ENCODE measurements at places on chromosomes 11 and 22.

GRCh38 chr11:132332521-132332920 is 962.1 kb downstream of the NTM start:
- DNase-seq = no peak

DNA sequence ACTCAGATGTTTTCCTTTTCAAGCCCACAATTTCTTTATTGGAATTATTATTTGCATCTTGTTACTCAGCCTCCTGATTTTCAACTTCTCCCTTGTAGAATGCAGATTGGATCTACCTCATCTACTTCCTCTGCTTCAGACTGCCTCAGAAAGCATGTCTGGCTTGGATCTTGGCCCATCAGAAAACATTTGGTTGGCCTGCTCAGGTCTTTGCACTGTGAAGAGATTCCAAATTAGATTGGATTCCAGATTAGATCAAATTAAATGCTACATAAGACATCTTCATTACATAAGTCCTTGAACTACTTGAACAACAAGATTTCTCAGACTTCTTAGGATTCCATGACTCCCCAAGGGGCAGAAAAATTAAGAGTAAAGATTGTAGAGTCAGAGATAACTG is 358.0 kb downstream of the DLG2 start:
- no peak for DNase-seq

DNA sequence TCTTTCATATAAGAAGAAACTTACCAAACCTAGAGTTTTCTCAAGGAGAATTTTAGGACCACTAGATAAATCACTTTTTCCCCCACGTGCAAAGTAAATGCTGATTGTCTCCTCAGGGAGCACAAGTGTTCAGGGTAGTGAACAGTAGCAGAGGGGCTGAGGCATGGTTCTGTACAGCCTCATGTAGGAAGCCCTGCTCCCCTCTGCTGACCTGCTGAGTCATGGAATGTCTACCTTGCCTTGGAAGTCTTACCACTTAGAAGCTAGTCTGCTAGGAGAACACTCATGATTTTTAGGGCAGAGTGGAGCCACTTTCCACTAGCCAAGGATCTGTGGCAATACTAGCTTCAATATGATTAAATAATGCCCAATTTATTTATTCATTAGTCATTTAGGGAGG is 2120.6 kb upstream of the RAG2 start:
- DNase-seq = no peak

- DNase-seq = no peak
Measured at GRCh38 chr22:39129081-39129480, 23.4 kb downstream of the CBX7 start.

GRCh38 chr22:48444320-48445112 is 1383.2 kb downstream of the BRD1 start:
- no peak for DNase-seq

DNA sequence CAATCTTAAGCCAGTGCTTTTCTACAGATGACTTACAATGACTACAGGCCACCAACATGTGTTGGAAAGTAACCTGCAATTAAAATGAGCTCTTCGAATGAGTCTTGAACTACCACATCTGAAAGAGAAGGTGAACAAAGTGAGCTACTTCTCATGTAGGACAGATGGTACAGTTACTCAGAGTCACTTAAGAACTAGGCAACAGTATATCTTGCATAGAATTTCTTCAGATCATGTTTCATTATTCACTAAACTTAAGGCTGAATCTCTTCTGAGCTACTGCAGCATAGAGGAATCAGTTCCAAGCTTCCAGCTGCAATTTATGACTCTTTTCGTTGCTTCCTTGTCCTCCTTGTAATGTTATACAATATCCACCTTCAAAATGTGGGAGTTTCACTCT is 270.9 kb downstream of the TTC28 start:
- no peak for DNase-seq

DNA sequence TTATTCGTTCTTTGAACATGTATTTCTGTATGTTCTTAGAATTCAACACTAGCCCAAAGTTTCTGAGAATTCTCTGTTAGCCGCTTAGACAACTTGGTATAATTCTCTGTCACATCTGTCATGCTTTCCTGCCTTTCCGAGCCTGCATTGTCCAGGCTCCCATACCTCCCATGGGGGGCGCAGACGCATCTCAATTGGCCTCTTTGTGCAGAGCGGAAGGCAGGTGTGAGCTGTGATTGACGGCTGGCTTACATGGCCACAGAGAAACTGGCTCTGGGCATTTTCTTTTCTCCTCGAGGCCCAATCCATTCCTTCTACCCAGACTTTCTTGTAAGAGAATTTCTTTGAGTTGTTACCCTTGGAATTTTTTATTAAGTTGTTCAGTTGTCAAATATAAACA is 132.7 kb upstream of the SESN3 start:
- DNase-seq = no peak

DNA sequence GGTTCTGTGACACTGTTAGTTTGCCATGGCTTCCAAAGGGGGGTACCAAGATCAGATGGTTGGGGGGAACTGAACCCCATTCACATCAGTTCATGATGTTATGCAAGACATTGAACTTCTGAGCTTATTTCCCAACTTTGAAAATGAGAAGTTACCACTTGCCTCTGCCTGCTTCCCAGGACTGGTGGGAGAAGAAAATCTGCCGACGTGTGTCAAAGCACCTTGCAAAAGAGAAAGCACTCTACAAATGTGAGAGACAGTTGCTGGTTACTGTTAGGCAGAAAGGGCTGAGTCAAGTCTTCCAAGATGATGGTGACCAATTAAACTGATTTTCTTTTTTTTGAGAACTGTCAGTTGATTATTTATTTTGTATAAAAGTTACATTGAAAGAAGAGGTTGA is 45.6 kb downstream of the SMCO4 start:
- DNase-seq = no peak

Data from stimulated activated CD4-positive, alpha-beta T cell treated with anti-CD3 and anti-CD28 coated beads, Interleukin-12 subunit alpha, Interleukin-12 subunit beta, amount 100 ng/mL, for 48 hours (primary cell).